ENCODE measurements at places on chromosomes 1 and 21. TPM values are rescaled to one million over a fixed set of nuclear protein-coding genes. Genes with fewer than 3 reads are reported as not detected.
A peak's percentile ranks its signal among the peaks of the same experiment; 100 is the strongest.

GRCh38 chr21:42865776-42866160, 13.6 kb downstream of the WDR4 start:
- no peak overlapping the region for H3K27ac ChIP-seq
- peaks cover 75% of the 10 kb centered on the region for H3K36me3 ChIP-seq
- H3K4me3 ChIP-seq: no peak overlapping the region
- DNase-seq: no peak
- H3K4me1 ChIP-seq: no peaks in the 10 kb centered on the region
- no peaks in the 10 kb centered on the region for H3K27me3 ChIP-seq

DNA sequence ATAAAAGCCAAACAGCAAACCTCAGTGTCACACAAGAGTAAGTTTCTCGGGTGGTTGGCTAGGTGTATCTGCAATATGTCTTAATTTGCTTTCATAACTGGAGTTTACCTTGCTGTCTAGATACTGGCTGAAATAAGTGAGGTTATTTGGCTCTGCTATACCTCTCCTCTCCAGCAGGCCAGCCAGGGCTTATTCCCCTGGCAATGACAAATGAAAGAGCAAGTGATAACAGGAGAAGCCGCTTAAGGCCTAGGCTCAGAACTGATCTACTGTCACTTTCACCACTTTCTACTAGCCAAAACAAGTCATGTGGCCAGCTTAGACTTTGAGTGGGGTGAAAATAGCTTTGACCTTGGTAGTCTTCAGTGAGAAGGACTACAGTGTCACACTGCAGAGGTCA, 4.8 kb upstream of the RPE65 start:
- H3K27ac ChIP-seq: no peak overlapping the region
- DNase-seq: no peak
- no peaks in the 10 kb centered on the region for H3K36me3 ChIP-seq

DNA sequence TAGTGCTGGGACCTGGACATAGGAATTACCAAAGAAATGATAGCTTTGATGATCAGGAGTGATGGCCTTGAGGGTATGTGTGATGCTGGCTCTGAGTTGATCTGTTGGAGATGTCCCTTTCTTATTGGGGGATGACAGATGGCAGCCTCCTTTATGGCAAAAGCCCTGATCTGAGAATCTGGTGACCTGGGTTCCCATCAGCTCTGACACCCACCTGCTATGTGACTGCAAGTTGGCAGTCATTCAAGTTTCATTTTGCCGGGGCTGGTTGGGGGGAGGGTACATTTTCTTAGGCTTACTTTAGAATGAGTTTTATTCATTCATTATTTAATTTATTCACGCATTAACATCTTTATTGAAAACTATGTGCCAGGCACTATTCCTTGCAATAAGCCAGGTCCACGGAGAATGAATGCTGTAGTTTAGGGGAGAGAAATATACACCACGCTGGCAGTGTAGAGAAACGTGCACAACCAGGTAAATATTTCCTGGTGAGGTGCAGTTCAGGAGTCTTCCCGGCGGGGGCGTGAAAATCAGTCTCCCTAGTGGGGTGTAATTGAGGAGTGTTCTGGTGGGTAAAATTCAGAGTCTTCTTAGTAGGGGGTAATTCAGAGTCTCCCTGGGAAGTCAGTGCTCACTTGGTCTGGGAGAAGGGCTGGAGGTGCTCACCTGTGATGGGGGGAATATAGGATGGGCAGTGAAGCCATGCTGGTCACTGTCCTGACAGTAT, 401.3 kb downstream of the CAMTA1 start:
- no peak overlapping the region for H3K27ac ChIP-seq
- no peaks in the 10 kb centered on the region for H3K4me1 ChIP-seq
- H3K36me3 ChIP-seq: no peaks in the 10 kb centered on the region
- no peak overlapping the region for H3K4me3 ChIP-seq
- DNase-seq: no peak
- no peaks in the 10 kb centered on the region for H3K27me3 ChIP-seq

DNA sequence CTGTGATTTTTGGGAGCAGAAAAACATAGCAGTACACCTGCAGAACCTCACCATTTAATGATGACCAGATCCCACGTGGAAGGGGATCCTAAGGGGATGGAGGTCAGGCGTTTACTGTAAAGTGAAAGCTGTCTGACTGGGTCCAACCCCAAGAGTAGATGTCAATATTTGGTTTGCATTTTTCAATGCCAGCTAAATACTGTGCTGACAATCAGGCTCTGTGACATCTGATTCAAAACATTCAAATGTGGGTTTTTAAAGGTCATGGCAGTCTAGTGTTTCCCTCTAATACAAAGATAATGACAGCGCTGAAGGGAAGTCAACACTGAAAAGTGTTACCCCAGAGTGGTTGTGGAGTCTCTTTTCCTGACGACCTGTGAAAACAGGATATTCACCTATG, 68.1 kb downstream of the SPAG17 start:
- peaks cover 37% of the 10 kb centered on the region for H3K4me1 ChIP-seq
- no peak overlapping the region for H3K27ac ChIP-seq
- no peaks in the 10 kb centered on the region for H3K27me3 ChIP-seq

DNA sequence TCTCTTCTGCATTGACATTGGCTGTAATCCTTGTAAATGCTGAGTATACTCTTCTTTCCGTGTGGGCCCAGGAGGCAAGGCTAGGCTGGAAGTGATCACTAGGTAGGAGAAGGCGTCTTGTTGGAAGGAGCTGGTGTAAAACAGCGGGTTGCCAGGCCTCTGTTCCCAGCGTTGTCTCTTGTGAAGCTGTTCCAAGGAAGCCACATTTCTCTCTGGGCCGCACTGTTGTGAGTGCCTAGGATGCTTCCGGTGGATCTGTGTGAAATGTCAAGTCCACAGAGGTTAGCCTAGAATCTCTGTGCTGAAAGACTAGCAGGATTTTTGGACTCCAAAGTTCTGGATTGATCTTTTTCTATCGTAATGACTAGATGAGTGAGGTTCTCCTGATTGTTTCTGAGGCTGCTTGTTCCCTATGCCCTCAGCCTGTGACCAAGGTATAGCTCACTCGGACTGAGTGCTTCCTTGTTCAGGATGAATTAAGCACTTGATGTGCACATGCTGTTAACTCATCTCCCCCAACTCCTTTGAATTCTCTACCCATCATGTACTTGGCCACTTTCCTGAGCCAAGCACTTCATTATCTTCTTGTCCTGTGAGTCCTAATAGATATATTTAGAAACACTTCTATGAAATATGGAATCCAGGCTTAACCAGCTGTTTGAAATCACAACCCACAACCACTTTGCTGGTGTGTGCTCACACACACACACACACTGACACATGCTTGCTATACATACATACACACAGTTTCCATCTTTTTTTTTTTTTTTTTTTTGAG, 63.3 kb downstream of the PBX1 start:
- DNase-seq: no peak
- no peaks in the 10 kb centered on the region for H3K4me1 ChIP-seq
- no peaks in the 10 kb centered on the region for H3K36me3 ChIP-seq
- H3K27ac ChIP-seq: no peak overlapping the region

- no peak for DNase-seq
- no peaks in the 10 kb centered on the region for H3K27me3 ChIP-seq
- no peak overlapping the region for H3K4me3 ChIP-seq
- no peak overlapping the region for H3K27ac ChIP-seq
Observed at GRCh38 chr21:43603233-43603626, 56.1 kb downstream of the HSF2BP start.

- no peak for DNase-seq
- H3K4me1 ChIP-seq: peaks cover 15% of the 10 kb centered on the region
- no peak overlapping the region for H3K4me3 ChIP-seq
- no peak overlapping the region for H3K27ac ChIP-seq
- H3K36me3 ChIP-seq: no peaks in the 10 kb centered on the region
- no peaks in the 10 kb centered on the region for H3K27me3 ChIP-seq
Observed at GRCh38 chr1:39141925-39142324, 62.6 kb upstream of the MACF1 start.

- peak overlapping the region; percentile 46 for H3K27ac ChIP-seq
- H3K4me3 ChIP-seq: no peak overlapping the region
- peaks cover 55% of the 10 kb centered on the region for H3K4me1 ChIP-seq
Observed at GRCh38 chr1:61301824-61302657, 219.7 kb downstream of the NFIA start.

DNA sequence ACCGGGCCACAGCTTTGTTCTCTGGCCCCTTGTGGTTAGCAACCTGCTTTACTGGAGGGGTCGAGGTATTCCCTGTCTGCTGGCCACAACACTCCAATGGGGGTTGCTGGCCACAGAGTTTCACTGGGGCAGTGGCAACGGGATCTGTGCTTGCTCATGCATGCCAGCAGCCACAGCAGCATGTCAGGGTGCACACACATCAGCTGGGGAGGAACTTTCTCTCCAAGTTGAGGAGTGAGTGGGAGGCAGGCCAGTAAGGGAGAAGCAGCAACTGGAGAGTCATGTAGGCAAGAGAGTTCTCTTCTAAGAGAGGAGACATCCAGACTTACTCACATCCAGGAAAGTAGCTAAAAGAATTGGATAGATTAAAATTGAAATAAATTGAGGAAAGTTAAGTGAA, 38.0 kb downstream of the SAMD13 start:
- no peaks in the 10 kb centered on the region for H3K27me3 ChIP-seq
- H3K27ac ChIP-seq: no peak overlapping the region

DNA sequence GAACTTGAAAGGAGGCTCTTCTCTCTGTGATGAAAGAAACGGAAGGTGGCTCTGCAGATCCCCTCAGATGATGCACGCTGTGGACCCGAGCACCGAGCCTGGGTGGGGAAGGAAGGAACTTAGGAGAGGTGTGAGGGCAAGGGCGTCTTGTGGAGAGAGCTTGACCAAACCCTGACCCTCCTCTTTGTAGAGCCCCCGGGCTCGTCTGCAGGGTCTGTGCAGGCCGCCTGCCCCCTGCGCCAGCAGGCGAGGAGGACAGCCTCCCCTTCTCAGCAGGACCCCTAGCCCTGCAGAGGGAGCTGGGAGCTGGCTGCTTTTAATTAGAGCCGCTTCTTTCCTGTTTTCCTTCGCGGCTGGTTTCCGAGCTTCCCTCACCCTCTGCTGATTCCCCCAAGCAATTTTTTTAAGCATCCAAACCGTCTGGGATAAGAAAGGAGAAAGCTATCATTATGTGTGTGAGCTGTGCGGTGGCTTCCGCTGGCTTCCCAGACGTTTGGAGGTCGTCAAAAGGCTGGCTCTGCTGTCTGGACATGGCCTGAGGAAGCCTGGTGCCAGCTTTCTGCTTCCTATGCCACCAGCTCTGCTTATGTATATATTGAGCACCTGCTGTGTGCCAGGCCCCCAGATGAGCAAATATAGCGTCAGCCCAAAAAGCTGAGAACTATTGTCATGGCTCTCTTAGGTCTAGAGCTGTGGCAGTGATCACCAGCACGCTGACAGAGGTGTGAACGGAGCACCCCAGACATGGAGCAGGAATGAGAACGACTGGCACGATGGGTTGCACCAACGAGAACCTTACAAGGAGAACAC, 160.2 kb upstream of the IRF2BP2 start:
- peak overlapping the region; percentile 79 for H3K27ac ChIP-seq
- no peak for DNase-seq
- peaks cover 77% of the 10 kb centered on the region for H3K4me1 ChIP-seq
- H3K36me3 ChIP-seq: no peaks in the 10 kb centered on the region
- no peaks in the 10 kb centered on the region for H3K27me3 ChIP-seq

GRCh38 chr21:37522641-37523295, 156.2 kb downstream of the DYRK1A start:
- no peaks in the 10 kb centered on the region for H3K36me3 ChIP-seq
- H3K27me3 ChIP-seq: no peaks in the 10 kb centered on the region
- DNase-seq: no peak
- no peaks in the 10 kb centered on the region for H3K4me1 ChIP-seq
- no peak overlapping the region for H3K4me3 ChIP-seq

GRCh38 chr1:50252196-50252595, 143.5 kb downstream of the ELAVL4 start:
- no peak for DNase-seq
- H3K27ac ChIP-seq: no peak overlapping the region
- H3K4me1 ChIP-seq: no peaks in the 10 kb centered on the region
- no peaks in the 10 kb centered on the region for H3K27me3 ChIP-seq

GRCh38 chr1:63920154-63921117, 146.6 kb downstream of the ROR1 start:
- H3K36me3 ChIP-seq: no peaks in the 10 kb centered on the region
- H3K27ac ChIP-seq: no peak overlapping the region
- no peaks in the 10 kb centered on the region for H3K27me3 ChIP-seq
- DNase-seq: no peak
- H3K4me3 ChIP-seq: no peak overlapping the region

GRCh38 chr1:151199873-151200581, 1.7 kb downstream of the PIP5K1A start:
- DNase-seq: peak; percentile 31
- peaks cover 3% of the 10 kb centered on the region for H3K36me3 ChIP-seq
- peak overlapping the region; percentile 94 for H3K4me3 ChIP-seq

DNA sequence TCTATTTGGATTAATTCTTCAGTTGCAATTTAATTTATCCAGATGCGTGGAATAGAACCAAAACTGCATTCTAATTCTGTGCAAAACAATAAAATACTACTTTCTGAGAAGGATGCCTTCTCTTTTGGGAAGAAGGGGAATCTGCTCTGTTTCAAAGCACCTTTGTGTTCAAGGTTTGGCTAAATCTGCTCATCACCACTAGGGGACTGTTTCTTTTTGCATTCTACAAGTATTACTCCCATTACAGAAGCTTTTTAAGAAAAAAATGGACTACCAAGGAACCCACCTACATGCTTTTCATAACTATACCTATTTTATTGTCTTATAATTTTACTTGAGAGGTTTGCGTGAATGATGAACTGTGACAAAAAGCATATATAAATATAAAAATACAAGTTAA, 18.2 kb downstream of the MRPS6 start:
- peaks cover 7% of the 10 kb centered on the region for H3K36me3 ChIP-seq
- H3K4me3 ChIP-seq: no peak overlapping the region
- no peak for DNase-seq
- no peaks in the 10 kb centered on the region for H3K27me3 ChIP-seq
- no peak overlapping the region for H3K27ac ChIP-seq
- peaks cover 12% of the 10 kb centered on the region for H3K4me1 ChIP-seq

GRCh38 chr1:70429219-70429618, 18.2 kb downstream of the CTH start:
- H3K27ac ChIP-seq: no peak overlapping the region
- no peak overlapping the region for H3K4me3 ChIP-seq
- no peaks in the 10 kb centered on the region for H3K4me1 ChIP-seq
- no peaks in the 10 kb centered on the region for H3K27me3 ChIP-seq
- peaks cover 8% of the 10 kb centered on the region for H3K36me3 ChIP-seq

DNA sequence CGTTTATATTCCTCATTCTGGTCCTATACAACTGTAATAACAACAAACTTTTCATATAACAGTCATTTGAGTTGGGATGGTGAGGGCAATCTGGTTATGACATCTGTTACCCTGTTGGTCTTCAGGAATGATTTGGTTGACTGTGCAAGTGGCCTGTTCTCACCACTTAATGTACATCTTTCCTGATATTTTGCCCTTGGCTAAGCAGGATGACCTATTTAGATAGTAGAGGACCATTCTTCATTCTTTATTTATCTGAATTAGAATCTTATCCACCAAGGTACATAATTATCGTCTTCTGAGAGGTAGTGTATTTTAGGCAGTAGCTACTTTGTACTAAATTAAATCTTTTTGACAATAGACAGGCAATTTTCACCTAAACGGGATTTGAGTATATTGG, 154.3 kb downstream of the DNM3 start:
- DNase-seq: no peak
- H3K4me3 ChIP-seq: no peak overlapping the region
- H3K4me1 ChIP-seq: no peaks in the 10 kb centered on the region
- H3K27me3 ChIP-seq: no peaks in the 10 kb centered on the region
- H3K27ac ChIP-seq: no peak overlapping the region

Gene BARHL2
- polyA plus RNA-seq: not detected

Gene MPZ
- polyA plus RNA-seq: 26.7 TPM

Gene MIS18A
- polyA plus RNA-seq: 11.2 TPM

Gene LCE2A
- polyA plus RNA-seq: not detected

Gene EPS8L3
- polyA plus RNA-seq: 106 TPM

Gene ALX3
- polyA plus RNA-seq: not detected

Gene DISC1
- 4.6 TPM for polyA plus RNA-seq

All from HepG2 (cell line).